Umbilical cord (tissue), 2 donors: ENCODE measurements at places on chromosomes 6 and 20. TPM values are rescaled to one million over a fixed set of nuclear protein-coding genes. Genes with fewer than 3 reads are reported as not detected.

Gene PLA2G7
- total RNA-seq = 0.48 TPM

Gene GPR63
- 14.2 TPM for total RNA-seq

Gene PLCG1
- total RNA-seq = 39.5 TPM

Gene POM121L2
- not detected for total RNA-seq

Gene CLPSL1
- total RNA-seq = not detected

DNA sequence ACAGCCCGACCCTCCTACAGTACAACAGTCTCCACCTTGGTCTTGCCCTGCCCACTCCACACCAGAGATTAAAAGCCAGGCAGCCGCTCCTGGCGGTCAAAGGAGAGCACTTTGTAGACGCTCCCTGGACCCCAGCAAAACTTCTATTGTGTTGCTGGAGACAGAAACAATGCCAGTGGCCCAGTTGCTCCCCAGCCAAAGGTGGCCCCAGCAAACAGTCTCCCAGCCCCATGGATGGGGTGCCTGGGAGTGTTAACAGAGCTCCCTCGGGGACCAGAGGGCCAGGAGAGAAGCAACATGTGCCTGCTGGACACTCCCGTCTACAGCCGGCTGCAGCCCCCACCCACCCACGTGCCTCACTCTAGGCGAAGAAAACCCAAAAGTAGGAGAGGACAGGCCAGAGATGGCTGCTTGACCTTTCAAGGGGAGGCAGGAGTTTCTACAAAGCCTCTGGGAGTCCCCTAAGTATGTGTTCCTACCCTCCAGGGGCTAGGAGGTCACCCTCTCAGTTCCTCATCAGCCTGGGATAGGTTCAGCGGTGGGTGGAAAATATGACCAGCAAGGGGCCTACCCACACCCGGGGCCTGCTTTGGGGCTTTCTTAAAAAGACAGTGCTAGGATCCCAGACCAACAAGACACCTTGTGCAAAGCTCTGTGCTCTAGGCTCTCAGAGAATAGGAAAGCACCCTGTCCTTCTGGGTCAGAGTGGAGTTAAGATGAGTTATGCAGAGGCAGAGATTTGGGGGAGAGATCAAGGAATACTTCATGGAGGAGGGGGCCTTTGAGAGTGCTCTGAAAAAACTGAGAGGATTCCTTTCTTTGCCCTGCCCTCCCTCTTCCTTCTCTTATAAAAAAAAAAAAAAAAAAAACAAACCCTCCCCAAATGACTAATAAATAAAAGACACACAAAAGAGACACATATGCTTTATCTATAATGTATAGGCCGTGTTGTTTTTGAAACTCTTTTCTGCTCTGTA is 19.0 kb upstream of the PREX1 start:
- no peak for DNase-seq

DNA sequence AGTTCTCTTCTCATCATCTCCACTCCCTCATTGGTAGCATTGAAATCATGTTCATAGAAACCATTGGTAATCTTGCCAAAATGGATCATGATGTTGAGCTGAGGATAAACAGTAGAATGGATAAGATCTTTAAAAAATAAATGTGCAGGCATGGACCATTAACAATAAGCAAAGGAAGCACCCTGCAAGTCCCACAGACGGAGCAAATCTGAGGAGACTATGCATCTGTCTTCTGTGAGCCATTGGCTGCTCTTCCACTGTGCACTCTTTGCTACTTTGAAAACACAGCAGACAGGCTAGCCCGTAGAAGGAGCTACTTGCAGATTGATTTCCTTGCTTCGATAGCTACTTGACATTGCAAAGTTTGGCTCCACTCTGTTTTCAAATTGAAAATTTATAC is 535.0 kb downstream of the PKHD1 start:
- no peak for DNase-seq

GRCh38 chr6:129490521-129491255 is 219.3 kb downstream of the ARHGAP18 start:
- peak; percentile 68 for DNase-seq

DNA sequence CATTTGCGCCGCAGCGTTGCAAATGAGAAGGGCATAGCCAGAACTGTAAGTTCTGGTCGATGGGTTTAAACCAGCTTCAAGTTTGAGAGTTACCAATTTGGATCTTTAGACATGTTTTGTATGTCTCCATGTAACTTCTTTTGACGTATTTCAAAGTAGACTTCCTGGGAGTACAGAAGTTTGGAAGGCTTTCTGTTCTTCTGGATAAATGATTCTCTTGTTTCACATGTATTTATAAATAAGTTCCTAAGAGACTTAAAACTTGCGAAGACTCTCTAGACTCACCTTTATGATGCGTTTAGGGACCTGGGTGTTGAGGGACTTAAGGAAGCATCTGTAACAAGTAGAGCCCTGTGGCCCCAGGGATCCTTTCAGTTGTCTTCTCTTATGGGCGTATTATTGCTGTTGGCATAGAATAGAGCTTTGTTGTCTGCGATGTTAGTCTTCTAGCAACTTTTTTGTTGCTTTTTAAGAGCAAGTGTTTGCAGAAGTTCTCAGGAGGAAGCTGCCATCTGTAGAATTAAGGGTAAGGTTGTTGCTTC is 1.3 kb downstream of the CDYL start:
- no peak for DNase-seq

DNA sequence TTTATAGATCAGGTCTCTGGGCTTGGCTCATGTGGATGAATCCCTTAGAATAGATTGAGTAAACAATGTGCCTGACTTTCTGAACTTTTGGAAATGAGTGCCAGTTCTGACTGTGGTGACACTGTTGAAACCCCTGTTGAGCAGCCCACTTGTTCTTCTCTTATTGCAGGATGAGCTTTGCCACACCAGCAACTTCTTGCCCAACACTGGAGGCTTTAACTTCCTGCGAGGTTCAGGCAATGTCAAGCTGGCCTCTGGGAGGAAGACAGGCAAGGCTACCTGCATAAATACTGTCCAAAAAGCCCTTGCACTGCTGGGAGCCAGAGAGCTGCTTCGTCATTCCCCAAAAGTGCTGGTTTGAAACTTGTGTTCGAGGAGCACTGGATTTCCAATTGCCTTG is 32.8 kb upstream of the SMIM8 start:
- DNase-seq = no peak

GRCh38 chr20:56750430-56750829 is 121.3 kb downstream of the TFAP2C start:
- no peak for DNase-seq

DNA sequence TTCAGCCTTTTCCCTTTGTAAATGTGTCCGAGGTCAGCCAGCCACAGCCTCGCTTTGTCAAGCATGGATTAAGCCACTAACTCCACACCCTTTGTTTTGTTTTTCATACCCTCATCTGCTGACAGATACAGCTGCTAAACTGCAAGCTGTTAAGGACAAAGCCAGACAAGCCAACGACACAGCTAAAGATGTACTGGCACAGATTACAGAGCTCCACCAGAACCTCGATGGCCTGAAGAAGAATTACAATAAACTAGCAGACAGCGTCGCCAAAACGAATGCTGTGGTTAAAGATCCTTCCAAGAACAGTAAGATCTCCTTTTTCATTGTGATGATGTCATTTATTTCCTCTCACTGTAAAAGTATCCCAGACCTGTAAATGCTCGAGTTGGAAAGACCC is 269.3 kb downstream of the ARHGAP18 start:
- DNase-seq = no peak

DNA sequence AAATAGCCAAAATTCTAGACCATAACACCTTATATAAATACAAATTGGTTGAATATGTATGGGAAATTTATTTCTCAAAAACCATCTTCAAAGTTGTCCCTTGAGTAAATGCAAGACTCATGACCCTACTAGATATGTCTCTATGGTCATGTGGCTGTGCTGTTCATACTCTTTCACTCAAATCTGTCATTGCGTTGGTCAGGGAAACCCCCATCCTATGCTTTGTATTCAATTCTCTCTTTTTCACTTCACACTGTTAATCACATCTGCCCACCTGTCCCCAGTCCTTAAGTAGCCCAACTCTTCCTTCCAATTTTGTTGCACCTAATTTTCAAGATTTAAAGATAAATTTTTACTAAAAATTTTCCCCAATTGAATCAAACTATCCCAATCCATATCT is 51.0 kb downstream of the RPS12 start:
- no peak for DNase-seq
